A549 treated with Hydrocortisone at 1 μM for 4 hours (cell line): ENCODE measurements at places on chromosomes 1 and 21. TPM values are rescaled to one million over a fixed set of nuclear protein-coding genes. Genes with fewer than 3 reads are reported as not detected.

The RNU1-1 gene
- total RNA-seq: 6.1 to 30.4 TPM (median 9.0 TPM) in 3 of 5 replicates, not detected in the others

The PRRX1 gene
- total RNA-seq: 0.02 to 0.08 TPM in 2 of 5 replicates, not detected in the others

The SHISAL2A gene
- 0.33 to 0.86 TPM (median 0.47 TPM) in 5 replicates for total RNA-seq

The PGBD5 gene
- 0.31 to 0.48 TPM (median 0.44 TPM) in 5 replicates for total RNA-seq

The FABP3 gene
- not detected in 5 replicates for total RNA-seq

The LCE6A gene
- total RNA-seq: not detected in 5 replicates

The GJB5 gene
- total RNA-seq: 0.08 to 0.26 TPM (median 0.13 TPM) in 4 of 5 replicates, not detected in the other

The KCNA2 gene
- 0.01 to 0.08 TPM (median 0.03 TPM) in 5 replicates for total RNA-seq

The LYPD8 gene
- 0.10 to 0.20 TPM (median 0.16 TPM) in 4 of 5 replicates, not detected in the other for total RNA-seq

The HTR1D gene
- total RNA-seq: 12.8 to 15.7 TPM (median 14.4 TPM) in 5 replicates

The TMOD4 gene
- total RNA-seq: 0.25 to 0.44 TPM (median 0.27 TPM) in 3 of 5 replicates, not detected in the others

The SHE gene
- 0.10 to 0.20 TPM (median 0.12 TPM) in 5 replicates for total RNA-seq
